IMR-90 (cell line): ENCODE measurements at places on chromosomes 3 and 15.

GRCh38 chr15:37820380-37821128, 113.9 kb upstream of the TMCO5A start:
- no peak for DNase-seq

DNA sequence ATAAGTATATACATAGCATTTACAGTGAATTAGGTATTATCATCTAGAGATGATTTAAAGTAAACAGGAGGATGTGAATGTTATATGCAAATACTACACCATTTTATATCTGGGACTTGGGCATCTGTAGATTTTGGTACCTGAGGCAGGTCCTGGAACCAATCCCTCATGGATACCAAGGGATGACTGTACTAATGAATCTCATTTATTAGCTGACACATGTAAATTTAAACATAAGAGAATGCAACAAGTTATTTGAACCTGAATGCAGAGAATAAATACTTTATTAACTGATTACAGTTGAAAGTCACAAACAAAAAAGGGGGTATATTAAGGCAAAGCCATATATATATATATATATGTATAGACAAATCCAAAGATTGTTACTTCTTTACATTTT, 23.1 kb upstream of the CMTM6 start:
- no peak for DNase-seq

GRCh38 chr3:166837535-166837934, 542.6 kb downstream of the ZBBX start:
- DNase-seq: no peak

- DNase-seq: peak; percentile 60
Measured at GRCh38 chr3:141240687-141241615, 9.3 kb downstream of the PXYLP1 start.

DNA sequence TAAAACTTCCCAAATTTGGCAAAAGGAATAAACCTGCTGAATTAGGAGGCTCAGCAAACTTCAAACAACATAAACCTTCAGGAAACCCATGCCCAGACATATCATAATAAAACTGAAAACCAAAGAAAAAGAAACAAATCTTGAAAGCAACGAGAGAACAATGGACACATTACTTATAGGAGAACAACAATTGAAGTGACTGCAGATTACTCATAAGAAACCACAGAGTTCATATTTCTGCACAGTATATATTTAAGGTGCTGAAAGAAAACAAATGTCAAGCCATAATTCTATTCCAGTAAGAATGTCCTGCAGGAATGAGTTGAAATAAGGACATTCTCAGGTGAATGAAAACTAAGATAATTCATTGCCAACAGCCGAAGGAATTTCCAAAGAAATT, 80.8 kb upstream of the PROK2 start:
- no peak for DNase-seq

- DNase-seq: peak; percentile 26
Measured at GRCh38 chr3:76859596-76859995, 180.3 kb upstream of the ROBO2 start.

DNA sequence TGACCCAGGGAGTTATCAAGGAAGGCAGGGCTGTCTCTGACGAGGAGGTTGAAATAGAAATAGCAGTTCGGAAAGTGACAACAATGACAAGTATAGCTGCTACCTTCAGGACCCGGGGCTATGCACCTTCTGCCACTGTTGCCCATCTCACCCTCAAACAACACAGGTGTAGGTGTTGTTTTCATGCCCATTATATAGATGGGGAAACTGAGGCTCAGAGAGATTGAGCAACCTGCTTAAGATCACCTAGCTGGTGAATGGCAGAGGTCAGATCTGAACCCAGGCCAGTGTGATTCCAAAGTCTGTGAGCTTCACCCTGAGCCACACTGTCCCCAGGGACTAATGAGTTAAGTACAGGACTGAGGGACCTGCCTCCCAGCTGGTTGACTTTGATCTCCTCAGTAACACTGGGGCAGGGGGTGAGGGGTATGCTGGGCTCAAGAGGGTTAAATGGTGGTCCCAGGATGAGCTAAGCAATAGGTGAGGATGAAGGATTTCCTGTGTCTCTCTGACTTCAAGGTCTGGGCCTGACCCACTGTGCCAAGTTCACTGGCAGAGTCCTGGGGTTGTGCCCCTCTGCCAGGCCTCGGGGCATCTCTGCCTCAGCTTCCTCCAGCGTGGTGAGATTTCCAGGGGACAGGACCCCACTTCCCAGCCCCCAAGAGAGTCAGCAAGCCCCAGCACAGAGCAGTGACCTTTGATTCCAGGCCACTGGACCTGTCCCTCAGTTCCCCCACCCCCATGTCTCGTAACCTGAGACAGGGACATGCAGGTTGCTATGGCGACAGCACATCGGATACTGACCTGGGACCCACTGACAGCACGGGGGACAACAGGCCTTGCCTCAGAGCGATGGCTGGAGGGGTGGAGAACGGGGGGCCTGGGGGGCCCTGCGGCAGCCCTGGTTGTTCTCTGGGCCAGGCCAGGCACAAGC, 35.0 kb downstream of the ATP2B2 start:
- no peak for DNase-seq

DNA sequence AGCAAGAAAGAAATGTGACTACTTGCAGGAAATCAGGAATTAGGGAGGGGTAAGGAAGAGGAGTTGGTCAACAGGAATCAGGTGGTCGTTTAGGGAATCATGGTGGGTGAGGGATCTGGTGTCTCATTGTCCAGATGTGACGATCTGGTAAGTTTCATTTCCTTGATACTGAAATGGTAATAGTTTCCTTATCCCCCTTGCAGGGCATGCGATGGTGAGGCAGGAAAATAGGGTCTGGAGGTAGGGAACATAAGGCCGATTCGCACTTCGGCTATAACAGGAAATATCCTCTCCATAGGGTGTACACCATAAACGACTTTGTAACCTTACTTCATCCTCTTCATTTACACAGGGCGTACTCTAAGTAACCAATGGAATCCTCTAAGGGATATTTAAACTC, 574 bp upstream of the LRRC34 start:
- DNase-seq: no peak

DNA sequence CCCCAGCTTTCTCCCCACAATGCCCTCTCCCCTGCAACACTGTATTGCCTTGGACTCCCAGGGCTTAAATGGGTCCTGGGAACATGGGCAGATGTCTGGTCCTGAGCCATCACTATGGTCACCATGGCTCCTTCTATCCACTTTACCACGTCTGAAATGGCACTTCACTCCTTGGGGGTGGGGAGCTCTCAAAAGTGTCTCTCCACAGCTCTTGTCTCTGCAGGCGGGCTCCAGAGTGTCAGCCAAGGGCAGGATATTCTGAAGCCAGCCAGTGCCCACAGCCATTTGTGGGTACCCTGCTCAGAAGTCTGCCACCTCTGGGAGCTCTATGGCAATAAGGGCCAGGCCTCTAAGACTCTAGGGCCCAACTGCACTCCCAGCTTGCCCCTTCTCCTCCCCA, 163.9 kb downstream of the PPM1L start:
- DNase-seq: no peak

DNA sequence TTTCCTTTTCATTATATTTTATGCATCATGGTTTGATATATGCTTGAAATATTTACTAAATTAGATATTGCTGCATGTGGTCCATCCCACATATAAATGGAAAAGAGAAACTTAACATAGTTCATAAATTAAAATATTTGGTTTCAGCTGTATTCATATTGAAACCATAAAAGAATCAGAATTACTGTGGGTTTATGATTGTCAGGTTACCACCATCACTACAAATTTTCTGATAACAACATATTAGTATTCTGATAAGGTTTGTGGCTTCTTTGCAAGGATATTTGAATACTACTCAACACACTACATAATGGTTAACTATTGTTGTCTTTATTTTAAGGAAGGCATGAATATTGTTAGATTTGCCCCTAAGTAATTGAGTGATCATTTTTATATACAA, 235.5 kb downstream of the UBE2E2 start:
- no peak for DNase-seq

- DNase-seq: no peak
Measured at GRCh38 chr3:48544141-48544540, 12.5 kb downstream of the PFKFB4 start.

DNA sequence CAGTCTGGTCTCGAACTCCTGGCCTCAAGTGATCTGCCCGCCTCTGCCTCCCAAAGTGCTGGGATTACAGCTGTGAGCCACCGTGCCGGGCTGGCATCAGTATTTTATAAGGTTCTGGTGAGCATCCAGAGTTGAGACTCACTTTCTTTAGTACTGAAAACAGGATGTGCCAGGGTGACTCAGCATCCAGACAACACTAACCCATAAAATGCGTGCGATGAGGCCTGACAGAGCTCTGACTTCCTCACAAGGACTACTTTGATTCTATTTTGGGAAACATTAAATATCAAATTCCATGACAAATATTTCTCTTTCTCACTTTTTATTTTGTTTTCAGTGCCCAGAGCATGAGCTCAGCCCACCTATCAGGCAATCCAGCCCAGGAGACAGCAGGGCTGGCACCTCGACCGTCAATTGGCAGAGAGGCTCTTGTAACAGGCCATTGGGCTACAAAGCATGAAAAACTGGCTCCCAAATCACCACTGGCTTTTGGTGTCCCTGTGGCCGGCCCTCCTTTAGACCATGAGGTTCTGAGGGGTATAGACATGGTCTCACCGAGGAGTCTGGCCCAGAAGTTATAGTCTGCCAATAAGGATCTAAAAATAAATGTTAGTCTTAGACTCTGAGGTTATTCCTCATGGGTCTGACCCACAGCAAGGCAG, 75.0 kb downstream of the FEM1B start:
- DNase-seq: peak; percentile 98

- no peak for DNase-seq
Measured at GRCh38 chr3:152296971-152297370, 28.2 kb downstream of the MBNL1 start.

GRCh38 chr15:83977992-83978391, 257.6 kb upstream of the GOLGA6L4 start:
- no peak for DNase-seq

DNA sequence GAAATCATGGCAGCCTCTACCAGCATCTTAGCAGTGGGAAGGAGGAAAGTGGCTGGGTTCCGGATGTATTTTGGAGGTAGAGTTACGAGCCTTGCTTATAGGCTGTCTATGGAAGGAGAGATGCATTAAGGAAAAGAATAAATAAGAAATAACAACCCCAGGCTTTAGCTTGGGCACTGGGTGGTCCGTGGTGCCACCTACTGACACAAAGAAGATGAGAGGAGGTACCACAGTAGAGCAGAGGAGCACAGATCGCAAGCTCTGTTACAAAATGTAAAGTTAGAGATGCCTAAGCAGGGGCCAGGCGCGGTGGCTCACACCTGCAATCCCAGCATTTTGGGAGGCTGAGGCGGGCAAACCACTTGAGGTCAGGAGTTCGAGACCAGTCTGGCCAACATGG, 74.8 kb downstream of the TMEM39A start:
- DNase-seq: no peak

- DNase-seq: no peak
Measured at GRCh38 chr15:39417366-39418134, 163.3 kb upstream of the THBS1 start.

DNA sequence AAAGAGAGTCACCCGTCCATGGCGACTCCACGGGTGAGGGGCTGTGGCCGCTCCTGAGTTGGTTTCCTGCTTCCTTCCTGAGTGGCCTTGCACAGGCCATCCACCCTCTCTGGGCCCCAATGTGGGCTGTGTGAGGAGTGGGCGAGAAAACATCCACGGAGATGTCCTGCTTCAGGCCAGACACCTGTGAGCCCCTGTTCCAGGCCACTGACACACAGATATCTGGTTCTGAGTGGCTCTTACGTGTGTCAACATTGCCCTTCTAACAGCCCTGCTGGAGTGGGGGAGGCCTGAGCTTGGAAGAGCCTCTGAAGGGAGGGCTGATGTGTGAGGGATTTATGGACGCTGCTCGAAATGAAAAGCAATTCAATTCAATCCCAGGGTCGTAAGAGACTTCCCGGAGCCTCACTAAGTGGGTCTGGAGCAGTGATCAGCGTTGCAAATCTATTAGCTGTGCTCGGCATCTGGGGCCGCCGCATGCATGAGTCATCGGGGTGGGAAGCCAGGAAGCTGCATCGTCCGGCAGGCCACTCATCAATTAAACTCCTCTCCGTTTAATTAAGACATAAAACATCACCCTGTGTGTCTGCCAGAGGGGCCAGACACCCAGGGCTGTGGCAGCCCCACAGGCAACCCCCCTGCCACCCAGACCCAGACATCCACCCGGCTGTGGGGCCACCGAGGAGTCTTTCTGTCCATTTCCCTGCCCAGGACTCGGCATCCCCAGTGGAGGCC, 20.0 kb upstream of the PRR23E start:
- peak; percentile 53 for DNase-seq

GRCh38 chr15:38193496-38193895, 59.1 kb upstream of the SPRED1 start:
- DNase-seq: no peak

DNA sequence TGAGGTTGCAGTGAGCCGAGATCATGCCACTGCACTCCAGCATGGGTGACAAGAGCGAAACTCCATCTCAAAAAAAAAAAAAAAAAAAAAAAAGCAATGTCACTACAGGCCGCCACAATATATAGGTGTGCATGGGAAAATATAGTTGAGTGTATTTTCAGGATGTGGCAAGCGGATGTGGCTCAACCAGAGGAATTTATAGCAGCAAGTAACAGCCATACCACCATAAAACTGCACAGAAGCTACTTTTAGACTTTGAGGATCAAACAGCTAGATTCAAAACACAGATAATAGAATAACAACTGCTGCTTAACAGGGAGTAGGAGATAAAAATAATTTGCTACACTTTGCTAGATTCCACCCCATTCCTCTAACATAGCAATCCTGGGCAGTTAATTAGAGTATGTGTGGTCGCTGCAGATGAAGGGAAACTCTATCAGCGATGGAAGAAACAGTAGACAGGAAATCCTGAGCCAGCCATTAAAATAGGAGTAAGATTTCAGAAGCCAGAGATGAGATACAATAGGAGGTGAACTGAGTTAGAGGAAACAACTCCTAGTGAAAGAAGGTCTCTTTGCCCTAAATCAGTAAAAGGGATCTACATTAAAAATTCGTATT, 318.7 kb upstream of the STT3B start:
- no peak for DNase-seq

DNA sequence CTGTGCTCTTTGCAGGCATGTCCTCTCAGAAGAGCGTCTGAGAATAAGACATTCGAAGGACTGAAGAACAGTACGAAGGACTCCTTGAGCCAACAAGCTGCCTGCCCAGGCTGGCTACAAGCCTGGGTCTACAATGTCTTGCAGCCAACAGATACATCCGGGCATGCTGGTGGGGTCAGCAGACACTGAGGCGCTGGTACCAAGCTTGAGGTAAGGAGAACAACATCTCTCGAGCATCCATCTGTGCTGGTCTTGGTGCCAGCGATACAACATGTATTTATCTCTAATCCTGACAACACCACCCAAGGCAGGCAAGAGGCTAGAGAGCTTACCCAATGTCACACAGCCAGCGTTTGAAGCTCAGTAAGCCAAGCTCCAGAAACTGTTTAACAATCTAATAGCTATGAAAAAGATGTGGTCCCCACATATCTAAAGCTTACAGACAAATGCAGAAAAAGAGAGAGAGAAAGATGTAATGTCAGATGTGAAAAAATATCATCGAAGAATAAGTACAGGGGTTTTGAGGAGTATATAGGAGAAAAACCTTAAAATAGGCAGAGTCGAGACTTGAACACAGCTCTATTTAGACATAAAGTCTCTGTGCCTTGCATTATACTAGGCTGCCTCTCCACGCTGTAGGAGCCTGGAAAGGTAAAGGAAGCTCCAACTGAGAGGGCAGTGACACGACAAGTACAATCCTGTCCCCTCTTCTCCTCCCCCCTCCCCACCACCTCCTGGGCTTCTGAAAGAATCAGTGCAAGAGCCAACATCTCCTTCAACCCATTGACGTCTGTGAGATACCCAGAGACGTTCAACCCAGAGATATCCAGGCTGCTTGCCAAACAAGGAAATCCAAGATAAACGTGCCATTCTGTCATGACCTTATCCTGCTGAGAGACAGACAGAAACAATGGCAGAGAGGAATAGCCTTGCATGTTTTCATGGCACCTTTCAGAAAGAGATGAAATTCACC, 39.4 kb downstream of the WWTR1 start:
- DNase-seq: no peak
